ENCODE measurements at places on chromosomes 3 and 15.

GRCh38 chr3:139716908-139717485 is 39.2 kb upstream of the NMNAT3 start:
- DNase-seq = no peak

DNA sequence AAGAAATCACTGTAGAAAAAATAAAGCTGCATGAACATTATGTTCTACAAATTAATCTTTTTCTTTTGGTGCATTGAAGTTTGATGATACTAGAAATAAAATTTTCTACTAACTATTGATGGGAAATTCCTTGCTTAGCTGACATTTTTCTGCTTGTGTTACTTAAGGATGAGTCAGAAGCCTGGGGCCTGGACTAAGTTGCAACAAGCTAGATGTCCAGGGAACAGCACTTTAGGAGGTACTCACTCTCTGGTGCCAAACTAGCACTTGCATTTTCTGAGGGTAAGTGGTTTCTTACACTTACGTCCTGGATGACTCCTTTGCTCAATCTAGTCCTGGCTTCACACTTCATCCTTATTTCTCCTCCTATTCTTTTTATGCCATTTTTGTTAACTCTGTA is 945.1 kb downstream of the IGSF11 start:
- DNase-seq = no peak

- DNase-seq = no peak
Observed at GRCh38 chr15:74613089-74613952, 2.3 kb upstream of the CLK3 start.

DNA sequence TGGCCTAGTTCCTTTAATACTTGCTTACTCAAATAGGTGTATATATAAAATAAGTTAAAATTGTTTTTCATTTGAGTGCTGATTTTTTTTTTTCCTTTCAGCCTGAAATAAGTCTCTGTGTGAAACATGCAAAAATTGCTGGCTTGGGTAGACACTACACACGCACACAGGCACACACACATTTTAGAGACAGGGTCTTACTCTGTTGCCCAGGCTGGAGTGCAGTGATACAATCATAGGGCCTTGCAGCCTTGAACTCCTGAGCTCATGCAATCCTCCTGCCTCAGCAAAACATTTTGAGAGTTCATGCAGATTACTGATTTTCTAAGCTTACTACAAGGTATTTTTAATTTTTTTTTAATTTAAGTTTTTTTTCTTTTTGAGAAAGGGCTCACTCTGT is 12.7 kb upstream of the RFC4 start:
- DNase-seq = no peak

DNA sequence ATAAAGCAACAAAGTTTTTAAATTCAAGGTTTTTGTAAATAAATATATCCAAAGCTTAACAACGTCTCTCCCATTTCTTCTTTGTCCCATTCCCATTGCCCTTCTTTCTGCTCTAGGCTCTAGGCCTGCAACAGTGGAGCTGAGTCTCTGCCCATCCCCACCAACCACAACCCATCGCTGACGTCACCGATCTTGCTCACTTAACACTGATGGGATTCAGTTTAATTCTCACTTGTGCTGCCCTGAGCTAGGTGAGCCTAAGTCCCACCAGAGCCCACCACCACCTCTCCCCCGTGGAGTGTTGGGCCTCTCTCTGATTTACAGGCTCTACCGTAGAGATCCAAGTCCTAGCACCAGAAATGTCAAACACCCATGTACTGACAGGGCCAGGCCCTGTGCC is 61.3 kb upstream of the RAB6B start:
- no peak for DNase-seq

DNA sequence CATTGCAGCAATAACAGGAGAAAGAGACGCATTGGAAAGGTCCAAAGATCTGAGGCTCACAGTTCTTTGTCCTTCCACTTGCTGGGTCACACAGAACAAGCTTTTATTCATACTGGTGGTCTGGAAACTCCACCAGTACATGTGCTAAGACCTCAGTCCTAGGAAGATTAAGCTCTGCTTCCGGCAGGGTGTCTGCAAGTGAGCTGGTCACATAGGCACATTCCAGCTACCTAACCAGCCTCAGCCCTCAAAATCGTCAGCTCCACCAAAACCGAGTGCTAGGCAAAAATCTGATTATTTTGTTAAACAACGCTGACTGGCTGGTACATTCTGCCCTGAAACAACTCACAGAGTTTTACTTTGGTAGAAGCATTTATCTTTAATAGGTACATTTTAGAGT is 2.2 kb downstream of the ZBED2 start:
- DNase-seq = no peak

GRCh38 chr3:189172668-189173419 is 1.1 kb downstream of the TPRG1 start:
- DNase-seq = no peak

GRCh38 chr3:50608278-50608677 is 3.3 kb downstream of the CISH start:
- DNase-seq = no peak

GRCh38 chr3:171044384-171044783 is 17.9 kb upstream of the SLC2A2 start:
- no peak for DNase-seq

DNA sequence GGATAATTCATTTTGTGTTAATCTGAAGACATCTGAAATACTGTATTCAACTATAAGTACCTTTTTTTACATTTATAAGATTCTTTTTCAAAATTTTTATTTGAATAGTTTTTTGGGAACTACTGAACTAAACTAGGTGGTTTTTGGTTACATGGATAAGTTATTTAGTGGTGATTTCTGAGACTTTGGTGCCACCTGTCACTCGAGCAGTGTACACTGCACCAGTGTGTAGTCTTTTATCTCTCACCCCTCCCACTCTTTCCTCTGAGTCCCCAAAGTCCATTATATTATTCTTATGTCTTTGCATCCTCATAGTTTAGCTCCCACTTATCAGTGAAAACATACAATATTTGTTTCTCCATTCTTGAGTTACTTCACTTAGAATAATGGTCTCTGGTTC is 57.6 kb downstream of the CD86 start:
- no peak for DNase-seq

- DNase-seq = no peak
Observed at GRCh38 chr15:84658788-84659411, 901 bp upstream of the NMB start.

DNA sequence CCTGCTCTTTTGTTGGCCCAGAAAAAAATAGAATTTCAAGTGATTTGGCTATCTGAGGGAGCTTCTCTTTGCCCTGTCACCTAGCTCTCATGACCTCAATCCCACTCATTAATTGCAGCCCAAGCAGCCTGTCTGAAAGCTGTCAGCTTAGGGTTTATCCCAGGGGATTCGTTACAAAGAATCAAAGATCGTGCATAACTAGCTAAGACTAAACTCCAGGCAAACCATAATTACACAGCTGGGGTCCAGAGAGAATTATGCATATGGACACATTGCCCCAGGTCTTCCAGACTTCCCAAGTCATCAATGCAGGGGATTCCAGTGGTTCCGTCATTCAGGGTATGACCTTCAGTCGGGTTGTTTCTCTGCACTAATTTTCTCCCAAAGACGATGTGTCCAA is 91.6 kb upstream of the CBLB start:
- no peak for DNase-seq

DNA sequence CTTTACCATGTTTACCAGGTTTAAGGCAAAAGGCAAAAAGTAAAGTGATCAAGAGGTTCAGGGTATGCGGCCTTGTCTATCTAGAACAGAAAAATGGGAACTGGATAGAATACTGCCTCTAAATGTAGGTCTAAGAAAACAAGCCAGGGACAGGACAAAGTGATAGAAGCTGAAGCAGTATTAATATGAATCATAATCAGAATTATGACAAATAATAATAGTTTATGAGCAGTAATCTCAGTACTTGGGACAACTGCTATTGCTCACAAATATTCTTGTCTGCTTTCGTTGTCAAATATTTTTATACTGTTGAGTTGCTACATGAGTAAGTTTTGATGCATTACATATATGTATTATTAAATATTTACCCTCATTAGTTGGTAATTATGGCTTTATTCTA is 356.9 kb upstream of the RBMS3 start:
- DNase-seq = no peak

DNA sequence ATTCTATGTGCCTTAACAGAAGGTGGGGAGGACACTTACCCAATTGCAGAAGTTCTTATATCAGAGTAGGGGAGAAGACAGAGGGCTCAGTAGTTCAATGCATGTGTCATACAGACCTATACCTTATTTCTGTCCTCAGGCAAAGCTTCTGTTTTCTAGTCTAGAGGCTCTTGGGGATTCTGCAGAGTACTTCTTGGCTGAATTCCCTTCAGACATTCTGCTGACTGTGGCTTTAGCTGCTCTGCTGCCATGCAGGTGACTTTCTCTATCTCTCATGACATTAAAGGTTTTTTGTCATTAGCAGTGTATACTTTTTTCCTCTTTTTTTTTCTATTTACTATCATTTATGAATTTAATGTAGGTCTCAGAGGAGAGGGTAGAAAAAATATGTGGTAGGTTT is 172.8 kb upstream of the PLSCR5 start:
- no peak for DNase-seq

GRCh38 chr15:49423021-49423420 is at the start of gene FGF7:
Gene FGF7 (plus strand): TSS chr15:49423242. CDS start chr15:49424298, 1,056 bp downstream.
- DNase-seq = no peak

DNA sequence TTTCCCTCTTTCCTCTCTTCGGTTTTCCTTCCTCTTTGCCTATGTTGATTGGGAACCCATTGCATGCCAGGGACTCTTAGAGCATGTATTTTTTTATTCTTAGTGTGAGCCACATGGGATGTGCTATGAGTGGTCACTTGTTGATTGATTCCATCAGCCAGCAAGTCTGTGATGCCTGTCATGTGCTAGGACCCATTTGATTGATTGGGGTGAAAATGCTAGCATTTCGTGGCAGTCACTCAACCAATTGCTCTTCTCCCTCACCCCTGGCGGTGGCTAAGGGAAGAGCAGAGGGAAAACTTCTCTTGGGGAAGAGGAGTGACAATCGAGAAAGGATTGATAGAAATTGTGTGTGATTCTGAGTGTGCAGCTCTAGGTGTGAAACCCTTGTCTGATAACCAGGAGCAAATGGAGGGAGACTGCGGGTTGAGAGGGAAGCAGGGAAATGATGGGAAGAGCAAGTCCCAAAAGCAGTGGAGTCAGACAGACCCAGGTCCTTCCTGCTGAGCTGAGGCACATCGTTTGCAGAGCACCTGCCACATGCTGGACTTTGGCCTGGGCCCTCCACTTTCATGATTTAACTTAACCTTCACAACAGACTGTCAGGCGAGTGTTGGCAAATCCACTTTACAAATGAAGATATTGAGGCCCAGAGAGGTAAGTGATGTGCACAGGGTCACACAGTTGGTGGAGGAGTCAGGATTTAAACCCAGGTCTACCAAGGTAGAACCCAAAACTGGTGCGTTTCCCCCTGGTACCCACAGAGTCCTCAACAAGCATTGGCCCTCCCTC is 40.0 kb downstream of the SLC6A11 start:
- DNase-seq = no peak

GRCh38 chr3:106827515-106828213 is 549.6 kb upstream of the CCDC54 start:
- DNase-seq = no peak

- DNase-seq = no peak
Observed at GRCh38 chr15:98824595-98824994, 176.3 kb downstream of the IGF1R start.

GRCh38 chr15:88644741-88645140 is 5.9 kb downstream of the ISG20 start:
- no peak for DNase-seq

GRCh38 chr3:160140756-160141155 is 84.5 kb upstream of the C3orf80 start:
- DNase-seq = no peak

DNA sequence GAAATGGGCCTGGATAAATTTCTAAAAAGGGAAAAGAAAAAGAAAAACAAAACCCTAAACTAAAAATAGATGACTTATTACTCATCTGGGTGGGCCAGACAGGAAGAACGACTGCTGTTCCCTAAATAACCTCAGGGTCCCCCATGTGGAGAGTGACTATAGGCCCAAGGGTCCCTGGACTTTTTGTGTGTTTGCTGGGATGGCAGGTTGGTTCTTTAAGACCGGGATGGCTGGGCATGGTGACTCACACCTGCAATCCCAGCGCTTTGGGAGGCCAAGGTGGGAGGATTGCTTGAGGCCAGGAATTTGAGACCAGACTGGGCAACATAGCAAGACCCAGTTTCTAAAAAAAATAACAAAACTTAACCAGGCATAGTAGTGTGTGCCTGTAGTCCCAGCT is 43.8 kb upstream of the TRA2B start:
- no peak for DNase-seq

GRCh38 chr15:63946524-63947065 is 99.7 kb downstream of the DAPK2 start:
- DNase-seq = no peak

DNA sequence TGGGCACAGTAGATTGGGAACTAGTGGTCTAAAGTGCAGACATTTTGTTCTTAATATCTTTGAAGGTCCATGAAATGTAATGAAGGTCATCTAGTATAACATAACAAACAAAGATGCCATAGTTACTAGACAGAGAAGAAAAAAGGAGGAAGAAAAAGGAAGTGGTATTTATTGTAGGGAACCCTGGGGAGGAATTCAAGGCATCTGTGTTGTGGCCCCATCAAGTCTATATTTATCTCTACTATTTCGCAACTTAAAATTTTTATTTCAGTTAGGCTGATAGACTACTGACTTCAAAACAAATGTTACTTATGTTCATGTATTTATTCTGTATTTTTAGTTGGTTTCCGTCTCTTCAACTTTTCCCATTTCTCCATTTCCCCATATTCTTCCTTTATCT is 48.9 kb upstream of the ZDHHC23 start:
- no peak for DNase-seq

DNA sequence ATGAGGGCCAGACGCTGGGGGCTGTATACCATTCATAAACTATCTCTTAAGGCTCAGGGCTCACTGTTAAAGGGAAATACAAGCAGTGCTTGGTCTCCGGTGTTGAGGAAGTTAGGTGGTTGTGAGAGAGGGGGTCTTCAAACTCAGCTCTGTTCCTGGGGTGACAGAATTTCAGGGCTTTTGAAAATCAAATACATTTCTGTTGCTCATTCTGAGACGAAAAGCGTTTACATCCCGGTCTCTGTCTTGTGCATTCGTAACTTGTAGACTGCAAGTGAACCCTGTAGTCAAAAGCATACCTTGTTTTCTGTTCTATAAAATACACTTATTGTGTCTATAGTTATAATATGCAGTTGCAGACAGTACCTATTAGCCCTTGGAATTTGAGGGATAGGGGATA is 1.7 kb downstream of the SLCO3A1 start:
- DNase-seq = no peak

GRCh38 chr3:146259880-146260589 is 9.1 kb upstream of the PLSCR4 start:
- DNase-seq = no peak

GRCh38 chr15:100612539-100612938 is 10.2 kb downstream of the ASB7 start:
- DNase-seq = no peak

DNA sequence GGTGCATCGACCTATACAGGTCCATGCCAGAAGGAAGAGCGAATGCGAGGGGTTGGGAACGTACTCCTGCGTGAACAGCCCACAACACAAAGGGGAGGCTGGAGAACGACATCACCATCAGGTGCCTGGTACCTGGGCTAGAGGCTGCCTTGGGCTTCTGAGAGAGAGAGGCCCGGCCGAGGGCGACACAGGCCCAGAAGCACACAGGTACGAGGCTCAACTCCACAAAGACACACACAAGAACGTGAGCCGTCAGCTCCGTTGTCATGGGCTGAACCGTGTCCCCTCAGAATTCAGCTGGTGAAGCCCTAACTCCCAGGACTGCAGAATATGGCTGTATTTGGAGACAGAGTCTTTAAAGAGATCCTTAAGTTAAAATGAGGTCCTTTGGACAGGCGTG is 134.3 kb downstream of the ATP10A start:
- DNase-seq = no peak

- no peak for DNase-seq
Observed at GRCh38 chr3:42702066-42702951, at the start of gene HHATL. Gene HHATL (minus strand): TSS chr3:42702798. CDS start chr3:42700826, 1,972 bp downstream.
